ENCODE measurements at places on chromosomes 1 and 21. TPM values are rescaled to one million over a fixed set of nuclear protein-coding genes. Genes with fewer than 3 reads are reported as not detected.

DNA sequence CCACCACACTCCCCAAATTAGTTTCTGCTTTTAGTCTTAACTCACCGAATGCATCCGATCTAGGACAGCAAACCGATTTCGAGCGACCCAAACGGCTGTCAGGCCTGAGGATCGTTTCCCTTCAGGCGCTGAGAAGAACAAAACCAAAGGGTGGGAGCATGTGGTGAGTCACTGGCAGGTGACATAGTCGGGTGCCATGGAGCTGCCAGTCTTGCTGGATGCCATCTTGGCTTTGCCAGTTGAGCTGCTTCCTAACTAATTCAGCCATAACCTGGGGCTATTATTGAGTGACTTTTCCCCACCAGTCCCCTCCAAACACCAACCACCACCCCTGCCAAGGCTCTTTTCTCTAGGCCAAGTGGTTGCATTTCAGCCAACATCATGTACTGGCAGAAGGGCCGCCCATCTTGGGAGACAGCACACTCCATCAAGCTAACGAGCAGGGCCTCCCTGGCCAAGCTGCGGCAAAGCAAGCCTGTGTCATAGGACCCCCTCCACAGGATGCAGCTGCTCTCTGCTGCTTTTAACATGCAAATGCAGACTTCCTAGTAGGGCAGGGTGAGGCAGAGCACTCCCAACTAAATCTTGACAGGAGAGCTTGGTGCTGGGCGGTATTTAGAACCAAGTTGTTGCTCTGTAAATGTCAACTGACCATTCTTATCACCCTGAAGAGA, 22.3 kb upstream of the PEX19 start:
- no peak for DNase-seq

- DNase-seq = no peak
Measured at GRCh38 chr1:31647106-31647505, 2.4 kb upstream of the PEF1 start.

SLC44A5 gene
- 4.9 TPM for total RNA-seq

DNA sequence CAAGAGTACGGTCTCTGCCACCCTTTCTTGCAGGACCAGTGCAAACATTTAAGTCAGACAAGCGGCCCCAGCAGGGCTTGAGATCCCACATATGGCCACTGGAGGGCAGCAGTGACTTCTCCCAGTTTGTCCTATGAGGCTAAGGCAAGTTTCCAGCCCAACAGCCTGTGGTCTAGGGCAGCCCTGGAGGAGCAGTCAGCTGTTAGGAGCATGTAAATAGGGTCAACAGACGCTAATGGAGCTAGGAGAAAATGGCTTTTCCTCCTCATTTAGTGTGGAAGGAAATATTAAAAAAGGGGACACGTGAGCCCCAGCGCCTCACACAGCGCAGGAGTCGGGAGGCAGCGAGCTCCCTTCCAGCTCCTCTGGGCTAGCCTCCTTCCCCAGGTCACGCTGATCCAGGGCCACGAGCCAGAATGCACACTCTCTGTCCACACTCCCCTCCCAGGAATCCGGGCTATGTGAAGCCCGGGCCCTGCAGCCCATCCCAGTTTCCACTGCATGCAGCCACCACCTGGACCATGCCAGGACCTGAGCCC, 95.6 kb downstream of the LAMC2 start:
- peak; percentile 96 for DNase-seq

- DNase-seq = no peak
Measured at GRCh38 chr1:6675941-6676340, 25.7 kb downstream of the DNAJC11 start.

DNA sequence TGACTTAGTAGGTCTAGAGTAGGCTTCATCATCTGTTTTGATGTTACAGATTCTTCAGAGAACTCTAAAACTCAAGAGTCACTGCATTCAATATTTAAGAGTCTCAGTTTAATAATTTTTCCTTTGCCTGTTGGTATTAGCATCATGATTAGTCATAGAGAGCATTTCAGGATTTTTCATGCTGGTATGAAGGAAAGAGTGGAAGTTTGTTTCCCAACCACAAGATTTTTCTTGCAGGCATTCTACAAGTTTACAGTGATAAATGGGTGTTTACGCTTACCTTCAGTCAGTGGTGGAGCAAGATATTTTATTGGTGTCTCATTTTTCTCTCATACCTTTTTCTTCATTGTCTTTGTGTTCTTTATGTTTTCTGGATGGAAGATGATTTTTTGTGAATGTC, 58.4 kb upstream of the MYOCOS start:
- no peak for DNase-seq

- no peak for DNase-seq
Measured at GRCh38 chr1:77385551-77385950, 103.7 kb downstream of the AK5 start.

DNA sequence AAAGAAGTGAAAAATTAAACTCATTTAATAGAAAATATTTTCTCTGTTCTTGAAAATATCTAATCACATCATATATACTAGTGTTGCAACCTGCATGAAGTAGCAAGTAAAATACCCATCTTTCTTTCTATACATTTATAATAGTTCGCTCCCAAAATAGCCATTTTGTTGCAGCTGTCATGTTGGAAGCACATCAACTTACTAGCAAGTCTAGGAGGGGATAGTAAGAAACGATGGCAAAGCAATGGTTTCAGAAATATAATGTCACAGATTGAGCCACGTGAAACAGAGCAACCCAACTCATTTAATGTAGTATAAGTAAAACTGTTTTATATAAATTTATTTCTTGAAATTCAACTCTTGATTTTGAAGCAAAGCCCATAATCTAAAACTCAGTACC, 521.8 kb downstream of the LRRIQ3 start:
- DNase-seq = no peak

RAB3B gene
- 1.4 TPM for total RNA-seq

SPATA21 gene
- total RNA-seq = 2.7 TPM

GUCA2B gene
- total RNA-seq = not detected

GRCh38 chr21:24870633-24871032, 736.6 kb downstream of the MRPL39 start:
- DNase-seq = no peak

SLAMF6 gene
- 1.6 TPM for total RNA-seq

- DNase-seq = no peak
Measured at GRCh38 chr1:98054786-98055185, 134.0 kb upstream of the DPYD start.

S100A4 gene
- total RNA-seq = 15.8 TPM

UMODL1 gene
- total RNA-seq = 7.8 TPM

GRCh38 chr1:75588779-75589475, 22.0 kb downstream of the SLC44A5 start:
- no peak for DNase-seq

DNA sequence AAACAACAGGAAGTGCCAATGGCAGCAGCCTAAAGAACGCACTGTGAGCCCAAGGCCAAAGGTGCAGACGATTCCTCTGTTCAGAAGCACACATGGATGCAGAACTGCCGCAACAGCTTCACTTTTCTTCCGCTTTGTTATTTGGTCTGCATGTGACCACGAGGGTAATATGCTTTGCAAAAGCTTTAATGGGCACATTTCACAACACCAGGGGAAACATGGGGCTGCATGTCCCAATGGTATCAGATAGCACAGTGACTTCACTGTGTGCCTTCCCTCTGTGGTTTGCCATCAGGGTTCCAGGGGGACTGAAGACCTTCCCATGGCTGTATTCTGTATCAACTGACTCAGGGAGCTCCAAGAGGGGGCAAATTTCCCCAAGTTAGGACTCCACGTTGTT, 28.3 kb downstream of the THAP3 start:
- no peak for DNase-seq

DNA sequence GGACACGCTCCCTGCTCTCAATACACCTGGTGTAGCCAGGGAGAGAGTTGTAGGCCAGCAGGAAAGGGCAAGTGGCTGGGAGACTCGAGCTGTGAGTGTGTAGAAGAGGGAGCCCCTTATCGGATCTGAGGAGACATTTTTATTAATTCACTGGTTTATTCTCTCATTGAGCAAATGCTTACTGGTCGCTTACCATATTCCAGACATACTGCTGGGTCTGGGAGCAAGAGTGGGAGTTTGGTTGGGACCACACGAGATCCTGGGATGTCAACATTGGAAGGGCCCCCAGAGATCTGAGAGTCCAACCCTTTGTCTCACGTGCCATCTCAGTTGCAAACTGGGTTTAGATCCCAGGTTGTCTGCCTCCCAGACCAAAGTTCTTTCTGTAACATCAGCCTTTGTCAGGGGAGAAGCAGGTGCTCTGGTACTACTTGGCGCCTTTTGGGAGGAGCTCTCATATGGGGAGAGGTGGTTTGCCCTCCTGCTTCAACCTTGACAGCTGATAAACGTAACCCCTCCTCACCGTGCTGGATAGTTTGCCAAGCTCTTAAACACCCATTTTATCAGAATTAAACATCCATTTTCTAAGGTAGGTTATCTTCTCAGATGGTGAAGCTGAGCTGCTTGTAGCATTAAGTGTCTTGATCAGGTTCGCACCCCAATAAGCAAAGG, 742 bp downstream of the TMEM222 start:
- DNase-seq = no peak

IRF6 gene
- total RNA-seq = 8.7 TPM

OR2L5 gene
- total RNA-seq = 0.31 TPM

GRCh38 chr1:147723691-147724323, 36.6 kb downstream of the GJA5 start:
- peak; percentile 36 for DNase-seq

LMOD1 gene
- 46.3 TPM for total RNA-seq

DNA sequence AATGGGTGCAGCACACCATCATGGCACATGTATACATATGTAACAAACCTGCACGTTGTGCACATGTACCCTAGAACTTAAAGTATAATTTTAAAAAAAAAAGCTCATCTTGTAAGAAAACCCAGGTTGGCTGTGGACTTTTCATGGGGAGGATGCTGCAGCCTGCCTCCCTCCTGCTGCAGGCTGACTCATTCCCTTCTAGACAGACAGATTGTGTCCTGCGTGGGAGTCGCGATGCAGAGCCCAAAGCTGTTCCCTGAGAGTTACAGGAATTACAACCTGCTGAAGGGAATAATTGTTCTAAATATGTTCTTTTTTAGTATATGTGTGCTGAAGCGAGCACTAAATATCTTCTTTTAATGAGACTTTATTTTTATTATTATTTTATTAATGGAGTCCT, 93.2 kb downstream of the TBX19 start:
- DNase-seq = peak; percentile 56

GRCh38 chr1:111811891-111812290, 56.2 kb downstream of the DDX20 start:
- no peak for DNase-seq

GRCh38 chr1:110440877-110441276, 10.1 kb upstream of the PROK1 start:
- peak; percentile 47 for DNase-seq

DNA sequence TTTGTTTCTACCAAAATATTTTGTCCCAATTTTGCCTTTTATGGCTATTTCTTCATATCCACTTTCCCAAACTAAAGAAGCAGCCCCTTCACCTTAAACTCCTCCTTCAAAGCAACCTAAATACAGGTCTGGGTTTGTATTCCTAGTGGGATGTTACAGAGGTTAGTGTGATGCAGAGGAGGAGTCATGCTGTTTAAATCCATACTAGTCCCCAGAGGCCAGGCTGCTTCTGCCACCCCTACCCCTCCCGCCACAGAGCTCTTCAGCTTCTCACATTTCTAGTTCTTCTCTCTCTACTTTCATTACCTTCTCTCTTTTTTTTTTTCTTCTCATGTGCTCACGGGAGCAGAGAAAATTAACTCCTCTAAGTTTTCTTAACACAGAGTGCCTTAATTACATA, 29.3 kb downstream of the SELL start:
- no peak for DNase-seq

PCBP3 gene
- total RNA-seq = 35.7 TPM

GRCh38 chr1:150392627-150393026, 28.7 kb downstream of the RPRD2 start:
- no peak for DNase-seq

DNA sequence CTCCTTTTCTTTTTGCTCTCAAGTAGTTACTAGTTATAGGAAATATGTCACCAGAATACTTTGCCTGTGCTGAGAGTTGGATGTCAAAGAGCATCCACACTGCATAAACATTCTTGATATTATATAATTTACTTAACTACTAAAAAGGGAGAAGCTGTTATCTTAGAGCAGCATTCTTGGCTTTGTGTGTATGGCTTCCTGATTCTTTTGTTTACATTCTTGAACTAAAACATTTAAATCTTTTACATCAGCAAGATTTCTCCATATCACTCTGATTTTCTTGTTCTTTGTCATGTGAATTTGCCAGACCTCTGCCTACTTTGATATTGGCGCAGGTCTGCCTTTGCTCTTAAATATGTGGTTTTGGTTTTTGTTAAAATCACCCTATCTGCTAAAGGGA, 48.8 kb downstream of the SUCO start:
- no peak for DNase-seq

AQP10 gene
- total RNA-seq = 2.2 TPM

DNA sequence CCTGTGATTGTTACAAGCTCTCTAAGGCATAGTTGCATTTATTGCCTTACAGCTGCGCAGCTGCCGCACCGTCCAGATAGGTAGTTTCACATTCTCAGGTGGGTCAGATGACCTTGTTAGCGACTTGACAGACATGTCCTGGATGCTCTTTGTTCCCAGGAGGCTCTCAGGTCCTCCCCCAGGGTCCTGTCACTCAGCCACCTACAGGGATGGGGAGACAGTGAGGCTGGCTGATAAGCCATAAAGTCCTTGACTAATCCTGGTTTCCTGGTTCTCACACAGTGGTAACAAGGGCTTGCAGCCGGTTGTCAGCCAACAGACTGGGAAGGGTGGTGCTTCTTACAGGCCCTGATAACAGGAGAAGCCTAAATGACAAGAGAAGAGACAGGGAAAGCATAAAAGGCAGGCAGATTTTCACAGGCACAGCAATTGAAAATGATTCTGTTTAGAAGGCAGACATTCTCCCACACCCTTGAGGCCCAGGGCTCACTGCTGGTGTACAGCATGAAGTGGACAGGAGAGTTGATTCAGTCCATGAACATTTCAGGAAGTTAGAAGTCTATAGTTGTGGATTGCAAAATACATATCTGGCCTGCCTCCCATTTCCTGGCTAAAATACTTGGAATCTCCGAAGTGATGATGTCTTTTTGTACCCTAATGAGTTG, 2.9 kb downstream of the ARF1 start:
- no peak for DNase-seq

GRCh38 chr1:203536980-203537455, 43.1 kb downstream of the OPTC start:
- DNase-seq = no peak

DNA sequence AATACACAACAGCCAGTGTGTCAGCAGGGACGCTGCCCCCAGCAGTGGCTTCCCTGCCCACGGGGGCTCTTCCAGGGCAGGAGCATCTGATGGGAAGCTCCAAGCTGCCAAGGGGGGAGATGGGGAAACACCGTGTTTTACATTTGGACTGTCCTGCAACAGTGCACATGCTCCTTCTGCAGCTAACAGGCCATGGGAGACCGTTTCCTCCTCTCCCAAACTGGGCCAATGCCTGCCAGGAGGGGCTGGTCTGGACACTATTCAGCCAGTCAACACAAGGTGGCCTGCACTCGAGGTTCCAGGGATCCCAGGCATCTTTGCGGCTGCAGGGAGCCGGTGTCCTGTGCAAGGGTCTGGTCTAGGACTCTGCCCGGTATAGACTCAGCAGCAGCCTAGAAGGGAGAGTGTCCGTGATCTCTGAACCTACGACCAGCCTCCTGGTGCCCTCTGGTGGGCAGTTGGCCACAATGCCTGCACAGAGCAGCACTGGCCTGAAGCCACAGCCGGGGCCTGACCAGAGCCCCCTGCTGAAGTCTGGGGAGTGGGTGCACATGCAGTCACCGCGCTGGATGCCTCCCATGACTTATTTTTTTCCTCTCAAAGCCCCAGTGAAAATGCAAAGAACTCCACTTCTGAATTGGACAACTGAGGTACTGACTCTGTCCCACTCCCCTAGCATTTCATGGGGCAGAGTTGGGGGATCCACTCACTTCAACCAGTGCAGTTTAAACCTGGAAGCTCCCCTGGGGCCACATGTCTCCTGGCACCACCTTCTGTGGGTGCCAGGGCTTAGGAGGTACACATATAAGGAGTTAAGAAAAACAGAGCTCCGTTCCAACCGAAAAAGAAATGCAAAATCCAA, 33.3 kb downstream of the RCC2 start:
- peak; percentile 77 for DNase-seq

All from testis (tissue), 5 donors.